Fibroblast of upper back skin (primary cell): ENCODE measurements at places on chromosomes 1 and 21.

GRCh38 chr1:155188268-155188667 is 14.6 kb downstream of the TRIM46 start:
- DNase-seq: no peak

DNA sequence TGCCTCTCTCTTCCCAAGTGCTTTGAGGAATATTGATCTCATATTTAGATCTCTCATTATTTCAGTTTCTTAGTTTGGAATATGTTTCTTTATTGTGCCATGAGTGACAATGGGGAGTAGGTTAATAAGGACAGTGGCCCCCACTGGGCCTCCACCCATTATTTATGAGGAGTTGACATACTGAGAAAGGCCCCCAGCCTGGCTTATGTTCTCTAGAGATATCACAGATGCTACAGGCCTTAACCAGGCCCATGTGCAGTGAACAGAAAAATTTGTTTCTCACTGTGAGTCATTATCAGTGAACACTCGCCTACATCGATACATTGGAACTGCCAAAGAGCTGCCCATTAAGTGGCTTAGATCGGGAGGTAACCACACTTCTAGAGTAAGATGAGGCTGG is 35.7 kb upstream of the SYT6 start:
- no peak for DNase-seq

- DNase-seq: no peak
Observed at GRCh38 chr1:205075642-205076155, 8.6 kb downstream of the TMEM81 start.

GRCh38 chr21:37430184-37430821 is 63.7 kb downstream of the DYRK1A start:
- no peak for DNase-seq

DNA sequence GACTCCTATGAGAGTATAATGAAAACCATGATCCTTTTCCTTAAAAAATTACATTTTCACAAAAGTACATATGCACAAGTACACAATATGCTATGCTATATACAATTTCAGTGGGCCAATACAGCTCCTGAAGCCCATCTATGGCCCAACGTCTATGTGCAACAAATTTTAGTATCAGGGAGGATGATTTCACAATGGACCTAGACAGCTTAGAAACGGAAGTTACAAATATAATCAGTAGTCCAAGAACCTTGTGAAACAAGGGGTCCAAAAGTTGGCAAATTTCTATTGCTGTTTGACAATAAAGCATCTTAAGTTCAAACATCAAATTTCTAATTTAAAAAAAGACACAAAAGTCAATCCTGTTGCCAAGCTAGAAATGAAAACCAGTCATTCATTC is 87.0 kb downstream of the DPYD start:
- DNase-seq: no peak

DNA sequence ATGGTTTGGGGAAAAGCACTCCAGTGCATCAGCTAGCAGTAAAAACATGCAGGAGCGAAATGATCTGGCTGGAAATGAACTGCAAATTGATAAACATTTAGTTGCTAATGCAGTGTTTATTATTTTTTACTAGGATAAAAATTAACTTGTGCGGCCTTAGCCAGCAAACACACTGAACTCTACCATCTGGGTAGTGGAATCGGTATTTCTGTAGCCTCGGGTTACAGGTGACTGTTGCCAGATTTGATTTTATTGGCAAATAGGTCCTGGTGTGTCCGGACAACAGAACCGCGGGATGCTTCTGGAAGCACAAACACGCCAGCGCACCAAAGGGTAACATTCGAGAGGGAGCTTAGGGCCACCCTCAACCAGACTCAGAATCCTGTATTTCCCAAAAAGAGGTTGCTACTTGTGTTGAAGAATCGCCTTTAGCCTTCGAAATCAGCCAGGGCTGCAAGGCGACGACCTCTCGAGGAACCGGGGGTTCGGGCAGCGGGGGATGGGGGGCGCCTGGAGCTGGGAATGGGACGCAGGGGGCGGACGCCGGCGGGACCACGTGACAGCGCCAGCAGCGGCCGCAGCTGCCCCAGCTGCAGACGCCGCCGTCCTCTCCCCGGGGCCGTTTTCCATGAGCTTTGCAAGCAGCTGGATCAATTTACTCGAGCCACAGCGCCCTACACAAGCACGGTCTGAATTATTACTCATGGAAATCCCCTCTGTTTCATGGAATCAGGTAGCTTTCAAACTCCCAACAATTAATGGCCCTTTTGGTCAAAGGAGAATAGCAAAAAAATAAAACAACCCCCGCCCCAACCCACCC is 158.8 kb downstream of the TOMM20 start:
- DNase-seq: peak; percentile 91

DNA sequence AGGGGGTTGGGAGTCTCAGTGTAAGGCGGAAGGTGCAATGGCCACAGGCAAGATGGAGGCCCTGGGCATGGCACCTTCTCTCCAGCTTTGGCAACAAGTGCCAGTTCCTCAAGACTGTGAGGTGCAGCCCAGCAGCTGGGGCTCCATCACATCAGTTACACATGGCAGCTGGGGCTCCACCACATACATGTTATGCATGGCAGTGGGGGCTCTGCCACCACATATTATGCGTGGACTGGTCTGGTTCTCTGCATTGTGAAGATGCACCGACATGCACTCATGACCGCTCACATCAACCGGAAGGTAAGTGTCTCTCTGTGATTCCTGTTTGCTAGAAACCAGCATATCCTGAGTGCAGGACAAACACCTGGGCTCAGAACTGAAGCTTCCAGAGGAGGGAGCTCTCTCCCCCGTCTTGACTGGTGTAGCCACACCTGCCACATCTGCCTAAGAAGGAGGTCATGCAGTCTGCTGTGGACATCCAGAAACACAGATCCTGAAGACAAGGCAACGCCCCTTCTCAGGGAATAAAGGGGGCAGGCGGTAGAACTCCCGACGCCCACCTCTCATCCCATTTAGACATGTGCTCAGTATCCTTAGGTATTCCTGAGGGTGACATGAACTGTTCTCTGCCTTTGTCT is 104.1 kb upstream of the TMPRSS2 start:
- DNase-seq: no peak

DNA sequence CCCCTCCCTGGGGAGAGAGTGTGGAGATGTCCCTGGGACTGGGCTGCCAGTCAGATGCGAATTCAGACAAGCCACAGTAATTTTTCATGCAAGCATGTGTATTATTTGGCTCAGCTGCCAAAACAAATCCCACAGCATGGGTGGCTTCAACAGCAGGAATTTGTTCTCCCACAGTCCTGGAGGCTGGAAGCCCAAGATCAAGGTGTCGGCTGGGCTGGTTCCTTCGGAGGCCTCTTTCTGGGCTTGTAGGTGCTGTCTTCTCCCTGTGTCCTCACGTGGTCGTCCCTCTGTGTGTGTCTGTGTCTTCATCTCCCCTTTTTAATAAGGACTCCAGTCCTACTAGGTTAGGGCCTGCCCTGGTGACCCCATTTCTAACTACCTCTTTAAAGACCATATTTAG is 91.9 kb upstream of the ACTRT2 start:
- no peak for DNase-seq

DNA sequence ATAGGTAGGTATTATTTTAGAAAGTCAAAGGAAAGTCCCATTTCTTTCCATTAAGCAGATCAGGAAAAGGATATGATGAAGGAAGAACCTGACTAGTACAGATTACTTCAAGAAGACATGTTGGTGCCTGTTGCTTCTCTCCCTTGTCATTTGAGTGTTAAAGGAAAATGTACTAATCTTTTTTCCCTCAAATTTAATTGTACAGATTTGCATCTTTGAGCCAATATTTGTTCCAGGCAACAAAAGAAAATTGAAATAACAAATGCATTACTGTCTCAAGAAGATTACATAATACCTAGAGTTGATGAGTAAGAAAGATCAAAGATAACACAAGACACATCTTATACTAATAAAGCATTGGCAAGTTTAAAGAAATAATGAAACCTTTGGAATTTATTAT is 566.9 kb upstream of the ZP4 start:
- DNase-seq: no peak

DNA sequence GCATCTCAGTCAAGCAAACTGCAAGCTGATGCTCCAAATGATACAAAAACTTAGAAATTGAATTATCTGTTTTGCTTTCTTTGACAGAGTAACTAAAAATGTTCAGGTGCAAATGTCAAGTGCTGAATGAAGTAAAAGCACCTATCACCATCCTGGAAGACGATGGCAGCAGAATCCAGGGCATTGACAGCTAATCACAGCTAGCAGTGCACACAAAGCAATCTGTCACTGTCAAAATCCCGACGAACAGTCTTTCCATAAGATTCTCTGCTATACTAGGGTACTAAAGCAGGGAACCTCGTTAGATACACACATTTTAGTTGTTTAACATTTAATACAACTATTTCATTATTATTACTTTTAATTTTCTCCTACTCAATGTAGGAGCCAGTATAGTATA is 233.3 kb downstream of the BRINP3 start:
- DNase-seq: no peak

DNA sequence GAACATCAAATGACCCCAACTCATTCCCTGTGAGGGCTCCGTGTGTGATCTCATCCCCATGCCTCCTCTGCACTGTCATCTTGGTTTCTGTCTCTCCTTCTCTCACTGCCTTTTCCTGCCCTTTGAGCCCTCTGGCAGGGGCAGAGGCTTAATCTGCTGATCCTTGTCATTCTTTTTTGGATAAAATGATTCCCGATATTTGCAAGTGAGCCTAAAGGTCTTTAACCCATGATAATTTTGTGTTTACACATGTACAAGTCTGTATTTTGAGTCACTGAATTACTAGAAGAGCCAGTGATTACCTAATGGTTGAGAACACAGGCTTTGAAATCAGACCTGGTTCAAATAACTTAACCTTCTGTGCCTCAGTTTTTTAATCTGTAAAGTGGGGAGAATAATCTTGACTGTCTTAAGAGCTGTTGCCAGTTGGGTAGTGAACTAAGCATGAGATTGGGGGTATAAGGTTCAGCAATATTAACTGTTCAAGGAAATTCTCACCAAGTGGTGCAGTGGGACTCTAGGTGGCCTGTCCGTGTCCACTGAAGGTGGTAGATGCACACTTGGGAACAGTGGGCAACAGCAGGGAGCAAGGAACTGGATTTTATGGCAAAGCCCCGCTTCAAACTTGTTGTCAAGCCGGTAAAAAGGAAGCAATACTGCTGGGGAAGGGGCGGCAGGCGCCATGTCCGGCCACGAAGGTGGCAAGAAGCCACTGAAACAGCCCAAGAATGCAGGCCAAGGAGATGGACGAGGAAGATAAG is 1.6 kb downstream of the ECHDC2 start:
- DNase-seq: no peak

DNA sequence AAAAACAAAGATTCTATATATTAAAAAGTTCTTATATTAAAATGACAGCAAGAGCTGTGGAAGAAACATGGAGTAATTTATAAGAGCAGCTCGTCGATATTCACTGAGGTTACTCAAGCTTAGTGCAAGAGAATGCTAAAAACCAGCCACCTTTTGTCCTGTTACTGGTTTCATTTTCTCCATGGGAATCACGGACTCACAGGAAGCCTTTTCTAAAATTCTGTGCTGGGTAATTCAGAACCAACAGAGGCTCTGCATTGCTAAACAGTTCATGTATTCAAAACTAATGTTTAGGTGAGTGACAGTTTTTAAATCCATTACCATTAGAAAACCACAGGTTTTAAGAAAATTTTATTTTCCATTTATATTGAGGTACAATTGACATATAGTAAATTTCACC is 147.8 kb upstream of the MAP1LC3C start:
- DNase-seq: no peak

DNA sequence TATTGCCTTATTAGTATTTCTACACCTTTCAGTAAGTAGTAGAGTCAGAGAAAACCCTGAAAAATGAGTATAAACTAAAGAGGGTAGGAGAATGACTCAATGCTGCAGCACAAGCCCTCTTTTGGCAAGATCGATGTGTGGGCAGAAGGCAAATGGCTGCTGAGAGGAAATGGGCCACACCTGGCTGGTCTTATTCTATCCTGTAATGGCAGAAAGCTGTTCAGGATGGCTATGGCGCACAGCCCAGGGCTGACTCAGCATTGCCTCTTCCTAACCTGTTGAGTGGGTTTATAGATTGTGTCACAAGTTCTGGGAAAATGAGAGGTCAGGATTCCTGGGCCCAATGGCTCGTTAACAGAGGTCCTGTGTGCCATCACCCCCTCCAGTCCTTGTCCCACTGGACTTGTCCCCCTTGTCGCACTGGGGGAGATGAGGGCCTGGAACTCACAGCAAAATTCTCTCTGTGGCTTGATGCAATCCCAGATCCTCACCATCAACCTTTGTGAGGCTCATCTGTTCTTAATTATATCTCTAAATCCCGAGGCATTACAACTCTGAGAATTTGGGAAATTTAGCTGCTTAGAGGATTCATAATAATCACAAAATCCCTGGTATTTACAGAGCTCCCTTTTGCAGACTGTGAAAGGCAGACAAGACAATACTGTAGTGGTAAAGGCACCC is 13.2 kb downstream of the HMGB4 start:
- peak; percentile 98 for DNase-seq

- DNase-seq: no peak
Observed at GRCh38 chr1:176177764-176178163, 29.3 kb downstream of the COP1 start.

DNA sequence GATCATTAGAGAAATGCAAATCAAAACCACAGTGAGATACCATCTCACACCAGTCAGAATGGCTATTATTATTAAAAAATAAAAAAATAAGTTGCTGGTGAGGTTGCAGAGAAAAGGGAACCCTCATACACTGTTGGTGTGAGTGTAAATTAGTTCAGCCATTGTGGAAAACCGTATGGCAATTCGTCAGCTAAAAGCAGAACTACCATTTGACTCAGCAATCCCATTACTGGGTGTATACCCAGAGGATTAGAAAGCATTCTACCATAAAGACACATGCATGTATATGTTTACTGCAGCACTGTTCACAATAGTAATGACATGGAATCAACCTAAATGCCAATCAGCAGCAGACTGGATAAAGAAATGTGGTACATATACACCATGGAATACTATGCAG is 42.2 kb downstream of the GIPC2 start:
- DNase-seq: no peak

DNA sequence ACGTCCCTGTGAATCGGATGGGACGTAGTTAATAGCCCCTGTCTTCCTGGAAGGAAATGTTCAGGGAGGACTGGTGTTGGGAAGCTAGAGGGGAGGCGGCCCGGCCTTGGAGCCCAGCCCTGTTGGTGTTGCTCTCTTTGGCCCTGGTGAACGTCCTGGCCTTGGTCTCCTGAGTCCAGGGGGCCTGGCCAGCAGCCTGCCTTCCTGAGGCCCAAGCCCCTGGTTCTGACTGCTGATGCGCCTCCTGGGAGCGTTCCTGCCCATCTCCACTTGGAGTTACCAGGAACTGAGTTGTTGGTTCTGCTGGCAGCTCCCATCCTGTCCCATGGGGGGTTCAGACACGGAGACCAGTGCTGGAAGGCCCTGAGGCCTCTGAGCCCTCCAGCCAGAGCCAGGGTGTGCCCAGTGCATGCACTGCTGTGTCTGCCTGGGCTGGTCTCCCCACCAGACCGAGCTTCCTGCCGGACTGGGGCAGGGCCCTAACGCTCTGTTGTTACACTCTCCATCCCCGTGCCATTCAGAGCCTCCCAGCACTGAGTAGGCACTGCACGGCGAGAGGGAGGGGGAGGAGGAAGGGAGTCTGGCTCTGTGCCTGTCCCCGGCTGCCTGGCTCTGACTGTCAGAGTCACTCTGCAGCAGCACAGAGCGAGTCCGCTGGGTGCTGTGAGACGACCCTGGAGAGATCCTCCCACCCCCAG is 382.5 kb upstream of the VAMP3 start:
- peak; percentile 13 for DNase-seq
